ENCODE measurements at places on chromosomes 2 and 18. TPM values are rescaled to one million over a fixed set of nuclear protein-coding genes. Genes with fewer than 3 reads are reported as not detected.

HOXD1 gene
- 0.14 TPM for total RNA-seq

PSMA8 gene
- total RNA-seq, result not detected

LDLRAD4 gene
- 0.14 TPM for total RNA-seq

ZNF638 gene
- 119 TPM for total RNA-seq

CBLN2 gene
- total RNA-seq, result not detected

CCDC93 gene
- total RNA-seq, result 26.2 TPM

RAB31 gene
- 79.9 TPM for total RNA-seq

AQP12A gene
- total RNA-seq, result not detected

NR4A2 gene
- 0.57 TPM for total RNA-seq

ZC3H6 gene
- total RNA-seq, result 2.4 TPM

SP5 gene
- not detected for total RNA-seq

UGT1A4 gene
- total RNA-seq, result not detected

PSTPIP2 gene
- 4.4 TPM for total RNA-seq

RSAD2 gene
- 0.43 TPM for total RNA-seq

C2orf72 gene
- total RNA-seq, result not detected

ASNSD1 gene
- total RNA-seq, result 66.1 TPM

TTL gene
- total RNA-seq, result 103 TPM

PTPRN gene
- 7.9 TPM for total RNA-seq

BMP10 gene
- total RNA-seq, result 0.44 TPM

TMEM87B gene
- total RNA-seq, result 77.0 TPM

RFX8 gene
- 3.1 TPM for total RNA-seq

EFEMP1 gene
- total RNA-seq, result 658 TPM

ASB18 gene
- total RNA-seq, result not detected

ADAM23 gene
- total RNA-seq, result 11.6 TPM

Measured in placental pericyte (primary cell).